ENCODE measurements at places on chromosomes 13 and 19.

- no peak for DNase-seq
Measured at GRCh38 chr13:29567411-29567810, 28.1 kb downstream of the SLC7A1 start.

DNA sequence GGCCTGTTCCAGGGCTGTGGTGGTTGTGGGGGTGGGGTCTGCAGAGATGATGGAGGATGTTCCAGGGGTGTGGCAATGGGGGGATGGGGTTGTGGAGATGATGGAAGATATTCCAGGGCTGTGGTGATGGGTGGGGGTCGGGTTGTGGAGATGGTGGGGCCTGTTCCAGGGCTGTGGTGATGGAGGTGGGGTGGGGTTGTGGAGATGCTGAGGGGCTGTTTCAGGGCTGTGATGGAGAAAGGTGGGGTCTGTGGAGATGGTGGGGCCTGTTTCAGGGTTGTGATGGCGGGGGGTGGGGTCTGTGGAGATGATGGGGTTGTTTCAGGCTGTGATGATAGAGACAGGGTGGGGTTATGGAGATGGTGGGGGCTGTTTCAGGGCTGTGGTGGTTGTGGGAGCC, 62.0 kb downstream of the TEX29 start:
- no peak for DNase-seq

GRCh38 chr13:86681223-86681622, 882.0 kb upstream of the SLITRK6 start:
- no peak for DNase-seq

- no peak for DNase-seq
Measured at GRCh38 chr13:90321281-90321931, 1026.1 kb upstream of the MIR17HG start.

DNA sequence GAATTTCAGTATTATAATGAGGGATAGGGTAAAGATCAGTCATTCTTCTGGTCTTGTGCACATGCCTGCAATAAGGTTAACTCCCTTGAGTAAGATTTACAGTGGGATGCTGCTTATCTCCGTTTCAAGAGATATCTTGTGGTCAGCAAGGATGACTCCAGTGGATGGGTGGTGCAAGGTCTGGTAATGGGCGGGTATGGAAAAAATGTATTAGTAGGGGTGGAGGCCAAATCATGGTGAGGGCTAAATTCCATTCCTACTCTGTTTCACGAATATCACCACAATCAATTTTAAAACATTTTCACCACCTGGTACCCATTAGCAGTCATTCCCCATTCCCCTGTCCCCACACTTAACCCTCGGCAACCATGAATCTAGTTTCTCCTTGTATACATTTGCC, 40.6 kb downstream of the CCDC122 start:
- no peak for DNase-seq

DNA sequence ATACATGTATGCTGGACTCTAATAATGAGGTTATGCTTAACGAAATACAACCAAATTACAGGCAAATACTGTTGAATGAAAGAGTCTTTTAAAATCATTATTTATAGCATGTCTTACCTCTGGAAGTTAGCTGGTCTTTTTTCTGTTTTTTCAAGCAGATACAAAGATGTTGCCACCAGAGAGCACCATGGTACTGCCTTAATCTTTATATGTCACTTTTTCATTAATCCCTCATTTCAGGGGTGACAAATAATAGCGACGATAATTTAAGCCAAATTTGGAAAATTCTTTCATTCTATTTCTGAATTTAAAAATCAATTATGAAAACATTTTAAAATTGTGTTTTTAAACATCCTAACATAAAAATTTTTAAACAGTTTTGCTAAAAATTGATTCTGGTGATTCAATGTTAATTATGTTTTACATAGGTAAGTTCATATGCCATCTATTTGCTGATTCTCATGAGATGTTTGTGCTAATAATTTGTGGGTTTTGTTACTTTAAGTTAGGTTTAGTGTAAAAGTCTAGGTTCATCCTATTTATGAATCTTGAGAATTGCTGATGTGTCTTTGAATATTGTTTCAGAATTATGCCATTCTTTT, 379.3 kb upstream of the SGCG start:
- DNase-seq, result no peak

DNA sequence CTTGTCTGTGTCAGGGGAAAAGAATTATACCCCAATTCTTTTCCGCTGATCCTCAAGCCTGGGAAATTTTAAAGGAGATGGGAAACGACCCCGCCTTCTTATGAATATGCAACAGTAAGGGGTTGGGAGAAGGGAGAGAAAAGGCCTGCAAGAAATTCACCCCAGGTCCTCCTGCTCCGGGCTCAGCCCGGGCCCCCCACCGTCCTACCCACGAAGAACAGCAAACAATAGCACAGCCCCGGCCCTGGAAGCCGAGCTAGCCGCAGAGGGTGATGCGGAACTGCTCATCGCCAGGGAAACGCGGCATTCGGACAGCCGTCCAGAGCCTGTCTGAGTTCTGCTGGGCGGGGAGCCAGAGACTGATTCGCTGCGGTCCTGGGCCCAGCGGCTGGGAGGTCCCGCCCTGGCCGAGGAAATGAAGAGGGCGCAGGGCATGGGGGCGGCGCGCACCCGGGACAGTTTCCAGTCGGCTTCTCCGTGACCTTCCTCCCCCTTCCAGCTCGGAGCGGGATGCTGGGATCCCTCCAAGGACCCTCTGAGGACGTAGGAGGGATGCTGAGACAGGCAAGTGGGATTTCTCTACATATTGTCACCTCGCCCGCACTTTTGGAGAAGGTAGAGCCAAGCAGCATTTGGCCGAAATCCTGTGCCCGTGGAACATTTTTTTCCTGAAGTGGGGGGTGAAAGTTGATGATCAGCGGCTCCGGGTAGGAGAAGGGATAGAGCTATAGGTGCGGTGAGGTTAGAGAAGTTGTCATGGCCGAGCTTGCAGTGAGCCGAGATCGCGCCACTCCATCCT, 82.3 kb upstream of the C1QTNF9B start:
- peak; percentile 90 for DNase-seq

DNA sequence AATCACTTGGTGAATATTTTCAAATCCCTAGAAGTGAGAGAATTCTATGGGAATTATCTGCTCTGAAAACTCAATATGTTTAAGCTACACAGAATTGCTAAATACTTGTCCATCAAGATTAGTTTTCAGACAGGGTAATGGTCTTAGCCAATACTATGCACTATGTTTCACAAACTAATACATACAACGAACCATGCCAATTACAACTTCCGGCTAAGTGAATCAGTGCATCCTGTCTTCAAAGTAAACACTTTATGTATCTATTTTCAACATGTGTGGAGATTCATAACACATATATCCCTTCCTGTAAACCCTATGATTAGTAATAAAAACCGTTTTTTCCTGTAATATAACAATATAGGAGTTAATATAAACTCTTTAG, 181.5 kb downstream of the POSTN start:
- DNase-seq, result no peak

DNA sequence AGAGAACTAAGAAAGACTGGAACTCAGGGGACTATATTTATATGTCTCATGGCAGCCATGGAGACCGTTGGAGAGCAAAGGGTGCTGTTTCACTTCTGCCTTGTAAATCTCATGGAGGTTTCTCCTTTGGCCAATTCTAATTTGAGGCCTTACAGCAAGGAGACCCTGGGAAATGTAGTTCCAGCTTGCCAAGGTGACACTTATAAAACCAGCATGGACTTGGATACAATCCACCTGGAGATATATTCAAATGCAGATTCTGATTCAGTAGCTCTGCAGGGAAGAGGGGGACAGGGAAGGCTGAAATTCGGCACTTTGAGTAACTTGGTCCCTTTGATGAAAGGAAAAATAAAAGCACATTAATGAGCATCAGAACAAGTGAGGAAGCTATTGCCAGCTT, 90.0 kb downstream of the OXGR1 start:
- DNase-seq, result no peak

DNA sequence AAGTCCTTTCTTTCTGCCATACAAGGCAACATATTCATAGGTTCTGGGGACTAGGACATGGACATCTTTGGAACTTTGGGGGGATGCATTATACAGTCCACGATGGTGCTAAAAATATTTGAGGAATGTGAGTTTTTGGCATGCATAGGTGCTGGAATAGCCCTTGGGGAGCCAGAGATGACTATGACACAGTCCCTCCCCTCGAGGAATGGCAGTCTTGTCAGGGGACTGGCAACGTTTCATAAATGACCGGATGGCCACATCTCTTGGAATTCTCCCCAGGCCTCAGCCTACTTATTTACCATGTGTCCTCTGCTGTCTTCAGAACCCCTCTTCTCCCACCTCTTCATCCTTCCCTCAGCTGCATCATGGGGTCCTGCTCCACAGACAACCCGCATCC, 13.6 kb downstream of the MEIOSIN start:
- DNase-seq, result no peak

DNA sequence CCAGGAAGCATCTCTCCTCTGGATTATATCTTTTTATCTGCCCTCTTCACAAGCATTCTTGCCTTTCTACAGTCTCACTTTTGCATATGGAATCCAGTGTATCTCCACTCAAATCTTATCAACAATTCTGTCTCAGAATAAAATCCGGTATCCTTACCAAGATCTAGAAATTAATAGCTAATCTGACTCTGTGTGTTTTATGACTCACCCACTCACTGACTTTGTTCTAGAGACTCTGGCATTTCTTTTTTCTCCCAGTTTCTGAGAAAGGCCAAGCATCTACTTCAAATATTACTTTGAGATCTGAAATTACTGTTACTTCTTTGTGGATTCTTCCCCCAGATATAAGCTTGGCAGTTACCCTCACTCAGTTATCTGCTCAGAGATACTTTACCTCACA, 913.5 kb upstream of the ATXN8OS start:
- no peak for DNase-seq

- DNase-seq, result no peak
Measured at GRCh38 chr19:1146412-1146699, 27.7 kb downstream of the SBNO2 start.

GRCh38 chr19:36144624-36145023, 4.8 kb downstream of the CAPNS1 start:
- no peak for DNase-seq

DNA sequence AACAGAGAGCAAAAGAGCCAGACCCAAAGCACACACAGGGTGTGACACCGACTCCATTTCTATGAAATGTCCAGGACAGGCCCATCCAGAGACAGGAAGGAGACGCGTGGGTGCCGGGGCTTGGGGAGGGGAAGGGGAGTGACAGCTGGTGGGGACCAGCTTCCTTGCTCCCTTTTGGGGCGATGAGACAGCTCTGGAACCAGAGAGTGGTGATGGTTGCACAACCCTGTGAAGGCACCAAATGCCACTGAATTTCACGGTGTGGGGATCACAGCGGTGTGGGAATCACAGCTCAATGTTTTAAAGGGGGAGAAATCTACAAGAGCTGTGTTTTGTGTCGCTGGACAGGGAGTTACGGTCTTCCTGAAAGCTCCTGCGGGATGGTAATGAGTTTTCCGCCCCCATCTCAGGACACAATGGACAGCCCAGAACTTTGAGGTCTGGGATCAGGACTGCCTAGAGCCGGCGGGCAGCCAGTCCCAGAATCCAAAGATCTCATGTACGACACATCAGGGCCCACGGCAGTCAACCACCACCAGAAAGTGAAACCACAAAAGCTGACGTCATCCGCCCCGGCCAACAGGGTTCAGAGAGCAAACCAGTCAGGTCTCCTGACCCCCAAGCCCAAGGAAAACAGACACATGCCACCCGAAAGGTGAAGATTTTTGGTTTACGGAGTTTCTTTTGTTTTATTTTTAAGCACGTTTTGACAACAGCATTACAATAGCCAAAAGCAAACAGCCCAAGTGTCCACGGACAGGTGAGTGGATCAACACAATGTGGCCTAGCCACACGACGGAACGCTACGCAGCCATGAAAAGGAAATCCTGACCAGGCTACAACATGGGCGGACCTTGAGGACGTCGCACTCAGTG, 7.3 kb downstream of the SGTA start:
- peak; percentile 35 for DNase-seq

DNA sequence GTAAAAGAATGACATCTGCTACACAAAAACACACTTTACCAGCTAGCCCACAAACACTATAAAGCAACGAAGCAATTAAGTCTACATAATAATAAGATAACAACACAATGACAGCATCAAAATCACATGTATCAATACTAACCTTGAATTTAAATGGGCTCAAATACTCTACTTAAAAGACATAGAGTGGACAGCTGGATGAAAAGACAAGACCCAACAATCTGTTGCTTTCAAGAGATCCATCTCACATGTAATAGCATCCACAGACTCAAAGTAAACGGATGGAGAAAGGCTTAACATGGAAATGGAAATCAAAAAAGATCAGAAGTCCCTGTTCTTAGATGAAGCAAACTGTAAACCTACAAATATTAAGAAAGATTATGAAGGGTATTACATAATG, 2175.9 kb downstream of the PCDH9 start:
- DNase-seq, result no peak

- DNase-seq, result no peak
Measured at GRCh38 chr19:8680676-8681344, 17.8 kb downstream of the ACTL9 start.

DNA sequence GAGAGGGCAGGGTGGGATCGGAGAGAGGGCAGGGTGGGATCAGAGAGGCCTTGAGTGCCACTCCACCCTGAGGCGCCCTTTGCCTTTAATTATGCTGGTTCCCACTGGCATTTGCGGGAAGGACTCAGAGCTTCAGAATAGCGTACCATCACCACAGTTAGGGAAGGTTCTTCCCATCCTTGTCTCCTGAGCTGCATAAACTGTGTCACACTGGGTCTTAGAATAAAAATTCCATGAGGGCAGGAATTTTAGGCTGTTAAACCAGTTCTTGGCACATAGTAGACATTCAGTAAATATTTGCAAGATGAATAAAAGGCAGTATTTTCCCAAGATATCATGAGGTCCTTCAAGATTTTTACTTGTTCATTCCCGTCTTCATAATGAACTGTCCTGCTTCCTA, 24.4 kb downstream of the PPP2R1A start:
- no peak for DNase-seq

DNA sequence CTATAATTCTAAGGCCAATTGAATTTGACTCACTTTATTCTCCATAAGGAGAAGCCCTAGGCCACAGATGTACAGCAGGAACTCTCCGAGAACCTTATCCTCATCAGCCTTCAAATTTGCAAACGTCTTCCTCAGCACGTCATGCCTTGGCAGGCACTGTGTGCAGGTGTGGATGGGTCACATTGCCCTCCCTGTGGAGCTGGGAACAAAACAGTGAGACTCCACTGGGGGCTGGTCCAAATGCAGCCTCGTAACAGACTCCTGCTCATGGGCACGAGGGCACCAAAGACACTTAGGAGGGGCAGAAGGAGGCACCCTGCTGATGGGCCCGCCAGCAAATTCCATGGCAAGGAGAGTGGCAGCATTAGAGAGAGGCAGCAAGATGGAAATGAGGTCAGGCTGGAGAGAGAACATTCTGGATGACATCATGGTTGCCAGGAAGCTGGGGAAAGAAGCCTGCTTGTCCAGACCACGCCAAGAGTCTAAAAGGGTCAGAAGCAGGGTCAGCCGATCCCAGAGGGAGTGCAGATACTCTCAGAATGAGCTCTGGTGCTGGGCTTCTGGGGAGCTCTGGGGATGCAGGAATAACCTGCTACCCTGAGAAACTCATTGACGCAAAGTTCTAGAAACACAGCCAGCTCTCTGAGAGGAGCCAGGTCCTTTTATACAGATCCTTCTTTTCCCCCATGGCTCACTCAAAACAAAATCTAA, 242.2 kb downstream of the B3GLCT start:
- no peak for DNase-seq
